GM10248 (cell line): ENCODE measurements at places on chromosomes 7 and 10.

DNA sequence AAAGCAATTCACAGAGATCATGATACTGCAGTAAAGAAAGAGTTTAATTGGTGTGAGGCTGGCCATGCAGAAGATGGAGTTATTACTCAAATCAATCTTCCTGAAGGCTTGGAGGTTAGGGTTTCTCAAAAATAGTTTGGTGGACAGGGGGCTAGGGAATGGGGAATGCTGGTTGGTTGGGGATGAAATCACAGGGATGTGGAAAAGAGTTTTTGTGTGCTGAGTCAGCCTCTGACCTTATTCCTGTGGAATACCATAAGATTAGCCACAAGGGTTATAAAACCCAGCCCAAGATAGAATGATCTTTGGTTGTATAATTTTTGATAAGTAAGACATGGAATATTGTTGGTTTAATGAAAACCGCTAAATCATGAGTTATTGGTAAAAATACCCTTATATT lies 764.3 kb downstream of the TYW1 start:
- DNase-seq: no peak

- no peak for DNase-seq
These were observed 270.9 kb downstream of the GLRX3 start for GRCh38 chr10:130407052-130407451.

DNA sequence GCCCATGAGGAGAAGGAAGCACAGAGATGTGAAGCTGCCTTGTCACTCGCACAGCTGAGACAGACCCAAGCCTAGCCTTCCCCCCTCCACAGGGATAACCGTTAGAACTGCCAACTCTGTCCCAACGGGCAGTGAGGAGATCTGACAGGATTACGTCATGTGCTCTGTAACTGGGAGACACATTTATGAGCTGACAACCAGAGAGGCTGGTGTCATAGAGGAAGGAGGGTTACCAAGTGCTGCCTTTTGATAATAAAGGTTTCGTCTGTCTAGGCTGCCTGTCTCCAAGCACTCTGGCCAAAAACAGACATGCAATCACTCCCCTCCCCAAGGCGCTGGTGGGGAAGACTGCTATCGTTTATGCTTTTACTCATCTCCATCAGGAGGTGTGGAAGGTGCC lies 165.9 kb downstream of the PLXNA4 start:
- no peak for DNase-seq

GRCh38 chr7:118745927-118746326 lies 521.4 kb downstream of the ANKRD7 start:
- no peak for DNase-seq

DNA sequence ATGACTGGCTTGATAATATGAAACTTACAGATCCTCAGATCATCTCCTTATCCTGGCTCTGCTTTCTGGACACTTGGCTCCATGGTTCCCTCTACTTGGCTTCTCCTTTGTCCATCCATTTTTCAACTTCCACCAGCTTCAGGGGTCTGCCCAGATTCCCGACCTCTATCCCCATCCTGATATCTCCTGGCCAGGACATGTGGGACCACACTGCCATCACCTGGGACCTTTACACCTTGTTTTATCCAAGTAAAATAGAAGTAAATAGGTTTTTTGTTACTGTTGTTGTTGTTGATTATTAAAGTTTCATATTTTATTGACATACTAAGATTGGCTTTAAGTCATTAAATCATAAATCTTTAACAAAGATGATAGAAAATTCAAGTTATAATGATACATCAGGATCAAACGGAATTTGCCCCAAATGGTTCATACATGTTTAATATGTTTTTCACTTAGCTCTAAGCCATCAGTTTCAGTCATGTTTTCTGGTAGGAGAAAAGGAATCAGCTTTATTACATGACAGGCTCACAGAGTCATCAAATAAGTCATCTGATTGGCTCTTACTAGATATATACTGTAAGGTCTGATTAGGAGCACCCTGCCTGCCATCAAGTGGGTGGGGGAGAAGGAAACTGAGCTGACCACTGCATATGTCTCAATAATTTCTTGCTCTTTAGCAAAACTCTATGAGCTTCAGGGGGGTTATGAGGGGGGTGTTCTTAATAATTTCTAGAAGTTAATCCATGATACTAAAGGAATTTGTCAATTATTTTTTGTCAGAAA lies 111.5 kb upstream of the AHR start:
- no peak for DNase-seq

GRCh38 chr10:6239213-6239991 lies 36.7 kb downstream of the PFKFB3 start:
- DNase-seq: peak; percentile 26

- no peak for DNase-seq
These were observed 20.9 kb downstream of the MAP3K8 start for GRCh38 chr10:30454744-30455510.

DNA sequence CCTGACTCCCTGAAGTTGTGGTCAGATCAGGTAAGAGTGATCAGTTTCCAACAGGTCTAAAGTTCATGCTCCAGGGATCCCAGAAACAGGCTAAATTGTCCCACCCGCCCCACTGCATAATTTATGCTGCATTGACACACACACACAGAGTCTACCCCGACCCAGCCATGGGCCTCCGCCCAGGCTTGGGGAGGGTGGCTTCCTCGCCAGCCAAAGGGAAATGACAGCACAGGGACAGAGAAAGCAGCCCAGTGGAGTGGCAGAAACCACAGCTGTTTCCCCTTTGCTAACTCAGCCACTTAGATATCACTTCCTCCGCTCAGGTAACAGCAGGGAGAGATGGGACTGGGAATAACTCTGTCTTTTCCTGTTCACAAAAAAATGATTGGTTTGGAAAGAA lies 9.4 kb downstream of the SH3PXD2A start:
- peak; percentile 44 for DNase-seq
